Kidney epithelial cell (primary cell): ENCODE measurements at places on chromosomes 5 and 9. TPM values are rescaled to one million over a fixed set of nuclear protein-coding genes. Genes with fewer than 3 reads are reported as not detected.

The MCIDAS gene
- total RNA-seq, result not detected in 2 replicates

The SLCO4C1 gene
- 1.1 and 1.5 TPM in 2 replicates for total RNA-seq

The ATG10 gene
- 6.4 and 11.4 TPM in 2 replicates for total RNA-seq

The ABHD17B gene
- 19.4 and 19.6 TPM in 2 replicates for total RNA-seq

The AQP7 gene
- not detected in 2 replicates for total RNA-seq

The FBXL7 gene
- 4.4 and 5.8 TPM in 2 replicates for total RNA-seq

The SPATA31A3 gene
- total RNA-seq, result not detected in 2 replicates

The ASS1 gene
- 45.6 and 50.8 TPM in 2 replicates for total RNA-seq

The GABBR2 gene
- total RNA-seq, result 9.7 and 10.8 TPM in 2 replicates

The SPINK5 gene
- 0.04 and 5.6 TPM in 2 replicates for total RNA-seq

The TXNDC15 gene
- 20.8 and 34.5 TPM in 2 replicates for total RNA-seq

The ACOT12 gene
- not detected in 2 replicates for total RNA-seq

The HAVCR2 gene
- 1.5 and 1.6 TPM in 2 replicates for total RNA-seq

GRCh38 chr9:83242066-83242465 lies 179.1 kb upstream of the RASEF start:
- no peak for DNase-seq

GRCh38 chr5:116600876-116601275 lies 26.3 kb upstream of the SEMA6A start:
- DNase-seq, result peak; percentile 80

DNA sequence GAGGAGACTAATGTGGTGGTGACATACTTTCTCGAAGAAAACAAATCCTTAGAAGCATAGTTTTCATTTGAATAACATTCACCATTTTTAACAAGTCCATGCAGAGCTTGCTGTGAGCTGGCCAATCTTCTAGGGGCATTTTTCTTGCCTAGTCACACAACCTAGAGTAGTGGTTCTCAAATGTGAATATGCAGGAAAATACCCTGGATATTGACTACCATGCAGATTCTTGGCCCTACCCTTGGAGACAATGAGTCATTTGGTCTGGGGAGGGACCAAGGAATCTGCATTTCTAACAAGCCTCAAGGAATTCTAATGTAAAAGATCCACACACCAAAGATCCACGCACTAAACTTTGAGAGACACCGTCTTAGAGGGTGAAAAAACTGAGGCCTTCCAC lies 23.5 kb downstream of the GDNF start:
- no peak for DNase-seq

GRCh38 chr9:135402048-135402738 lies 77.4 kb upstream of the PPP1R26 start:
- DNase-seq, result no peak

GRCh38 chr5:153552886-153553285 lies 62.4 kb downstream of the GRIA1 start:
- no peak for DNase-seq

DNA sequence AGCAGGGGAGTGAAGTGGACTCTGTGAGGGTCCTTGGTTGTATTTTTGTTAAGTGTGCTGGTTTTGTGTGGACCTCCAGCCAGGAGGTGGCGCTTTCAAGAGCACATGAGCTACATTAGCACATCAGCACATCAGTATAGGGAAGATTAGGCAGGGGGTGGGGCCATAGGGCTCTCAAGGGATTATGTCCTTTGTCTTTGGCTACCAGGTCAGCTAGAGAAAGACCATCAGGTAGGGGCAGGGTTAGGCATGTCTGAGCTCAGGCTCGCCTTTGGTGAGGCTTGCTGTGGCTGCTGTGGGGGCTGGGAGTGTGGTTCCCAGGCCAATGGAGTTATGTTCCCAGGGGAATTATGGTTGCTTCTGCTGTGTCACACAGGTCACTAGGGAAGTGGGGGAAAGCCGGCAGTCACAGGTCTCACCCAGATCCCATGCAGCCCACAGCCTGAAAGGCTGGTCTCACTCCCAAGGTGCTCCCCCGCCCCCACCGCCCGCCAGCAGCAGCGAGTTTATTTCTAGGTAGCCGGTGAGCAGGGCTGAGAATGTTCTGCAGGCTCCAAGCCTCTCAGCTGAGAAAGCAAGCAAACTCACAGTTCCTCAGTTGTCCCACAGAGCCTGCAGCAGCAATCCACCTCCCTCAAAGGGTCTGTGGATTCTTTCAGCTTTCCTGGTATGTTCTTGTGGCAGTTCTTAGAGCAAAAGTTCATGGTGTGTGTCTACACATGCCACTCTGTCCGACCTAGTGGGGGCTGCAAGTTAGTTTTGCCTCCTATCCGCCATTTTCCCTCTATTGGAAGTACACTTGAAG lies 13.7 kb downstream of the OR1J1 start:
- no peak for DNase-seq

DNA sequence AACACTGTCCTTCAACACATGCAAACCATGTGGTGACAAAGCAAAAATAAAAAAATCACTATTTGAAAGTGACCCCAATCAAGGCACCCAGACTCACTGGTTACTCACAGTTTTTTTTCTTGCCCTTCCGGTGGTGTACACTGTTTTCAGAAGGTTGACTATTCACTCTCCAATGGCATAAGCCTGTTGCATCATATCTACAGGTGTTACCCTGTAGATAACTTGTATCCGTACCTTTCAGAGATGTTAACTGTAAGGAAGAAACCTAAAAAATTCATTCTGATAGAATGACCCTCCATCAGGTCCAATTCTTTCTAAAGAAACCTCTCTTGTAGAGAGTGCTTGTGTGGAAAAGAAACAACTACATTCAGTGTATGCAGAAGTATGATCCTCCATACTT lies 193.6 kb upstream of the RASA1 start:
- DNase-seq, result no peak

DNA sequence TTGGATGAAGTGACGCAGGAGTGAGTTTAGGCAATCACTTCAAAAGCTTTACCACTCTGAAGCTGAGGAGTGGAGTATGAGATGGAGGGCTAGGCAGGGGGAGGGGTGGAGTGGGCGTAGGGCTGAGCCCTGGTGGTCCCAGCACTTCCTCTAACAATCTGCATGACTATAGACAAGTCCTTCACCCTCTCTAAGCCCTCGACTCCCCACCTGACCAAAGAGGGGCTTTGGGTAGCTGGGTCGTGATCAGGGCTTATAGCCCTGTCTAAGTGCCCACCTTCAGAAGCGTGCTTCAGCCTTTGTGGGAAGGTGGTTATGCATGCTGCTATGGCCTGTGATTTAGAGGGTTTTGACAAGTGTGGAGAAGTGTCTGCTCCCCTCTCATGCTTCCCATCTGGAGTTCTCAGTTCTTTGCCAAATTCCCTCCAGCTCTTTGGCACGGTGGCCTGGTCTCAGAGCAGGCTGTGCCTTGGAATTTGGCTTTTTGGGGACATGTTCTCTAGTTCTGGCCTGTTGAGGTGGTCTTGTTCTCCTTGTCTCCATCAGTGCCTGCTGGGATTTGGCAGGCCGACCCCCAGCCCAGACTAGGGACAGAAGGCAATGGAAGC lies 53.0 kb downstream of the ACTBL2 start:
- no peak for DNase-seq

DNA sequence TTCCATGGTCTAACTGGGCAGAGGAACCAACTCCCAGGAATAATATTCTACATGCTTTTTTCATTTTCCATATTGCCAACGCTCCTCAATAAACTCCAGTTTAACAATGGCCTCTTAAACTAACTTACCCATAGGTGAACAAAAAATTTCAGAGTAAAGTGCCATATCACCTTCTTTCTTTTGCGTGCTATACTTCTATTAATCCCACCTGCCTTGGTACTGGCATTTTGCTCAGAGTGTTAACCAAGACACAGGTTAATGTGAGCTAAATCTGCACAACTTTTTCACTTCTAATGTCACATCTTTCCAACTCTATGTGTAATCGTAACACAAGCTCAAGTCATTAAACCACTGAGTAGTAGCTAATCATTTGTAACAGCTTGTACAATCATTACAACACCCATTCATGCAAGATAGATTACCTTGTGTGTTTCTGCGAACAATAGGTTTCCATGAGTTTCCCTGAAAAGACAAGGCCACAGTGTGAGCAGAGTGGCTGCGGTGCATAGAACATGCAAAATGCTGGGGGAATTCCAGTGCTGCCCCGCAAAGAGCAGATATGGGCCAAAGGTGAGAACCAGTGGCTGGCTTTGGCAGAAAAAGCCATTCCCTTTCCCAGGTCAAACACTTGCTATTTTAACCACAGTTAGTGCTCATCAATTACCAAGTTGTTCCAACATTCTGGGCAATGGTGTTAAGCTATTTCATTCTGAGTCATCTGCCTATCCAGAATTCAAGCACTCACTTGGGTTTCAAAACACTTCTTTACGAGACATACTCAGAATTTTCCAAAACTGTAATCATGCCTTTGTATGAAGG lies 42.8 kb downstream of the TIMD4 start:
- DNase-seq, result peak; percentile 93

DNA sequence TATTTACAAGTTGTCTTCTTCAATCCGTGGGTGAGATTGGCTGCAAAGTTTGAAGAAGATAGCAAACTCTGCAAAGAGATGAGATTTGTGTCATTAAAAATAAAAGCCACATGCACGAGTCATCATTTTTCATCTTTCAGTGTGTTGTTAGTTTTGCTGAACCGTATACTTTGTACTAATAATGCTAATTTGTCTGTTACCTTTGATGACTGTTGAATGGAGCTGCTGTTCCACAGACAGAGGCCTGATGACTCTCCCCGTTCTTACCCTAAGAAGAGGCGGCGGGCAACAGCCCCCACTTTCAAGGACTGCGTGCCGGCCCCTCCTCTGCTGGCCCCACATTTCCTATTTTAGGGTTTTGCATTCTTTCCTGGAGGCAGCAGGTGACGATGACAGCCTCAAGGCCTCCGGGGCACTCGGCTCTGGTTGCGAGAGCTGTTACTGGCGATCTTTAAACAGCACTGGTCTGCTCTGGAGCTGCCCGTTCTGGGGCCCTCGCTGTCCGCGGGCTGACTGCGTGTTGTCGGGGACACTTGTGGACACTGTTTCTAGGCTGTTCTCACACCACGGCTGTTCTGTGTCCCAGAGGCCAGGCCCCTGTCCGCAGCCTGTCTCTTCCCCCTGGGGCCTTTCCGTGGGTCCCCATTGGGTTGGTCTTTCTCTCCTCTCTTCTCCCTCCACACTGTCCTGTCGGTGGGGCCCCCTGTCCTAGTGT lies 35.1 kb downstream of the NDUFS6 start:
- DNase-seq, result no peak

DNA sequence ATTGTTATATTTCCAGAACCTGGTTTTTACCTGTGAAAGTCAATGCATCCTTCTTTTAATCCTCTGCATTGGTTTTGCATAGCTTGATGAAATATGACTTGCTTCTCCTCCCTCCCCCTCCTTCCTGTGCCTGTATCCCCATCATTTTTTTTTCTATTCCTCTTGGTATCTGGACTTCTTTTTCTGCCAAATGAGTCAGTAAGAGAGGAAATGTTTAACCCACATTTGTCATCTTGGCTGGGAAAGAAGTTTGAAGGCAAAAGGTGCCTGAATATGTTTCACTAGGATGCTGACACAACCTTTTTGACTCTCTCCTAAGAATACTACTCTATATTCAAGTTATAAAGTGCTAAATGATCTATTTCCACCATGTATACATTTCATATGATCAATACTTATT lies 35.5 kb upstream of the CDKN2B start:
- peak; percentile 69 for DNase-seq

DNA sequence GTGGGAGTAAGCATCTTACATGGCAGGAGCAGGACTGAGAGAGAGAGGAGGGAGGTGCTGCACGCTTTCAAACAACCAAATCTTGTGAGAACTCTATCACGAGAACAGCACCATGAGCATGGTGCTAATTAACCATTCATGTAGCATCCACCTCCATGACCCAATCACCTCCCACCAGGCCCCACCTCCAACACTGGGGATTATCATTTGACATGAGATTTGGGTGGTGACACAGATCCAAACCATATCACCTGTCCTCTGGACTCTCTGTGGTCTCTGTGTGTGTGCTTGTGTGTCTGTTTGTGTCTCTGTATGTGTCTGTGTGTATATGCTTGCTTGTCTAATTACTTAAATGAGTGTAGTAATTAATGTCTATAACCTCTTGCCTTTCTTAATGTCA lies 31.1 kb downstream of the SEC61B start:
- DNase-seq, result no peak

DNA sequence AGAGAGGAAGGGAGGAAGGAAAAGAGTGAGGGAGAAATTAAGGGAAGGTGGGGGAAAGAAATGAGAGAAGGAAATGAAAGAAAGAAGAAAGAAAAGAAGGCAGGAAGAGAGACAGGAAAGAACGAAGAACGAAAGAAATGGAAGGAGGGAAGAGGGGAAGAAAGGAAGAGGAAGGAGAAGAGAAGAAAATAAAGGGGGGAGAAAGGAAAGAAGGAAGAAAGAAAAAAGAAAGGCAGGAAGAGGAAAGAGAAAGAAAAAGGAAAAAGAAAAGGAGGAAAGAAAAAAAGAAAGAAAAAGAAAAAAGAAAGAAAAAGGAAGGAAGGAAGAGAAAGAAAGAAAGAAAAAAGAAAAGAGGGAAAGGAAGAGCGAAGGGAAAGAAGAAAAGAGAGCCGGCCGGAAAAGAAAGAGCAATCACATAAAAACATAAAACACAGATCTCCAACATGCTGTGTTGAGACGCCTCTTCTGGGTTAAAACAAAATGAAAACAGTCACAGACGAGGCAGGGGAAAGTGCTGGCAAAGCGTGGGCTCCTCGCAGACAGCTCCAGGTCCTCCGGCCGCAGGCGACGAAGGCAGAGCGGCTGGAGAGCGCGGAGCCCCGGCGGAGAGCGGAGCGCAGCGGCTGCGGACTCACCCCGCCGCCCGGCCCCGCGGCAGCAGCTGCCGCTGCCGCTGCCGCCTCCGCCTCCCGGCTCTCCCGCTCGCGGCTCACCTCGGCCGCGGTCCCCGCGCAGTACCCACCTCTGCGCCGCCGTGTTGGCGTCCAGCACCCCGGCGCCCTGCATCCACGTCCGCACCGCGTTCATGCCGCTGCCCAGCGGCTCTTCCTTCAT lies 896 bp downstream of the EBF1 start:
- DNase-seq, result no peak

DNA sequence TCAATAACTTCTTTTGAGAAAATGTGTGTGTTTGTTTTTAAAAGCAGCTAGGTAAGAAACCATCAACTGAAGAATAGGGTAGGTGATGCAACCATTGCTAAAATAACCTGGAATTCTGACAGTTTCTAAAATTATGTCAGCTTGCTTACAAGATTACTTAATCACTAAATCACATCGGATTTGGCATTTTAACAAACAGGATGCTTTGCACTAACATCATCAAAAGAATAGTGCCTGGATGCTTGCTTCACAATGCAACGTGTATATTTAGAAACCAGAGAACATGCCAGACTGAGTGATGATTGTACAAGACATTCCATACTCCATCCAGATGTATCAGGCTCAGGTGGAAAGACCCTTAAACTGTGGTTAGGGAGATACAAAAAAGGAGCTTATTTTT lies 43.9 kb downstream of the PAM start:
- no peak for DNase-seq

- DNase-seq, result no peak
Observed at GRCh38 chr5:118616281-118616680, 372.1 kb downstream of the DTWD2 start.
